ENCODE measurements at places on chromosomes 1 and 21. TPM values are rescaled to one million over a fixed set of nuclear protein-coding genes. Genes with fewer than 3 reads are reported as not detected.
A peak's percentile ranks its signal among the peaks of the same experiment; 100 is the strongest.

- H3K27ac ChIP-seq = peak overlapping the region; percentile 92
- no peak for DNase-seq
- H3K4me1 ChIP-seq = no peaks in the 10 kb centered on the region
Measured at GRCh38 chr1:167714098-167714438, 7.7 kb upstream of the MPZL1 start.

DNA sequence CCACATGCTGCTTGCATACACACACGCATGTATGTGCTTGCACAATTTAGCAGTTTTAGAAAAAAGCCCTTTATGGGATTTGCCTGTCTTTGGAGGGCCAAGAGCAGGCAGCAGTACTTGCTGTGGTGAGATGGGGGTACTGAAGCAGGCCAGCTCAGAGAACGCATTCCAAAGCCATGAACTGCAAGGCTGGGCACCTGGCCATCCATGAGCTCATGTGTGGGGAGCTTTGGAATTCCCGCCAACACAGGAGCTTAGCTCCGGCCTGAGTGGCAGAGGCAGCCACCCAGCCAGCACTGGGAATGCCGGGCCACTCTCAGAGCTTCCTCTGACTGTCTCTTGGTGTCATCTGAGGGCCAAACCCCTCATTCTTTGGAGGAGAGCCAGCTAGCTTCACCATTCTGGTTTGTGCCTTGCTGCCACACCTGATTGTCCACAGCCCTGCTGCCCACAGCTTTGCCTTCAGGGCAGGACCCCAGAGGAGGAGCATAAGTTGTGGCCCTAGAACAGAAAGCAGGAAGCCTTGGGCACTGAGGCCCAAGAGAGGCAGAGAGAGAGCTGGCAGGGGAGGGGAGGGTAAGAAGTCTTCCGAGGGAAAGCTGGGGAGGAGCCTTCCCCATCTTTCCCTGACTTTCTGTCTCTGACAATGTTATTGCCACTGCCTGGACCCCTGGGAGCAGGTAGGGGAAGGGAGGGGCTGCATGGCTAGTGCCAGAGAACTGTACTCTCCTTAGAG is 92.1 kb upstream of the POU3F1 start:
- no peaks in the 10 kb centered on the region for H3K27me3 ChIP-seq
- DNase-seq = peak; percentile 94
- no peaks in the 10 kb centered on the region for H3K36me3 ChIP-seq
- H3K4me3 ChIP-seq = no peak overlapping the region
- peaks cover 6% of the 10 kb centered on the region for H3K4me1 ChIP-seq

DNA sequence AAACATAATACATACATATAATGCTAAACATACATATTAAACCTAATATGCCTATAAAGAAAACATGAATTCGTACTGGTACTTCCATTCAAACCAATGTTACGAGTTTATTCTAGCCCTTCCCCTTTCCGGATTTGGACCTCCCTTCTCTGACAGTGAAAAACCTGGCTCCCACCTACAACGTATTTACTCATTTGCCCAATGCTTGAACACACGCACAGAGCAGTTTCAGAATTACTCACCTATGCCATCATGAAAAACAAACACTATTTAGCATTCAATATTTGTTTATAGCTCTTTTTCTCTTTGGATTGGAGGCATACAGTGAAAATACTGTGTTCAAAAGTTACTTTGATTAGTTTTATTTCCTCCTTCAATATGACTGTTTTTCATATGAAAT is 204.4 kb downstream of the LMX1A start:
- H3K4me1 ChIP-seq = no peaks in the 10 kb centered on the region
- no peak overlapping the region for H3K27ac ChIP-seq
- no peaks in the 10 kb centered on the region for H3K27me3 ChIP-seq
- no peak for DNase-seq
- H3K4me3 ChIP-seq = no peak overlapping the region
- no peaks in the 10 kb centered on the region for H3K36me3 ChIP-seq

Gene FCGR1A
- total RNA-seq = 3.8 TPM

Gene C1orf53
- 2.6 TPM for total RNA-seq
